CD4-positive, alpha-beta T cell treated with Interleukin-6 at 100 ng/mL for 8 hours (primary cell): ENCODE measurements at places on chromosomes 11 and 22.

- DNase-seq = no peak
Observed at GRCh38 chr11:11620173-11620920, 1.5 kb downstream of the GALNT18 start.

DNA sequence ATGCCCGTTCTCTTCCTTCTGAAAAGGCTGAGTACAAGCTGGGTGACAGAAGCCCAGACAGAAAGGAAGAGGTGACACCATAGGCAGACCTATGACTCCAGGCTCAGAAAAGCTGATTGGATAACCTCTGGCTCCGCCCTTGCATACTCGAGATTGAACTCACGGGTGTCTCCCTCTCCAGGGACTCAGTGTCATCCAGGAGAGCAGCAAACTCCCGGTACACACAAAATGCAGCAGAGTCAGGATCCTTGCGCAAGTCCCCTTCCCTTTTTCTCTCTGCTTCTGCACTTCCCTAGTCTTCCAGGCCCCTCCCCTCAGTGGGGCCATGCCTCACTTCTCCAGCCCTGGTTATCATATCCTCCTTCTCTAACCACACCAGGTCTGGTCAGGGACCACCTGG is 9.8 kb downstream of the SCN4B start:
- no peak for DNase-seq

DNA sequence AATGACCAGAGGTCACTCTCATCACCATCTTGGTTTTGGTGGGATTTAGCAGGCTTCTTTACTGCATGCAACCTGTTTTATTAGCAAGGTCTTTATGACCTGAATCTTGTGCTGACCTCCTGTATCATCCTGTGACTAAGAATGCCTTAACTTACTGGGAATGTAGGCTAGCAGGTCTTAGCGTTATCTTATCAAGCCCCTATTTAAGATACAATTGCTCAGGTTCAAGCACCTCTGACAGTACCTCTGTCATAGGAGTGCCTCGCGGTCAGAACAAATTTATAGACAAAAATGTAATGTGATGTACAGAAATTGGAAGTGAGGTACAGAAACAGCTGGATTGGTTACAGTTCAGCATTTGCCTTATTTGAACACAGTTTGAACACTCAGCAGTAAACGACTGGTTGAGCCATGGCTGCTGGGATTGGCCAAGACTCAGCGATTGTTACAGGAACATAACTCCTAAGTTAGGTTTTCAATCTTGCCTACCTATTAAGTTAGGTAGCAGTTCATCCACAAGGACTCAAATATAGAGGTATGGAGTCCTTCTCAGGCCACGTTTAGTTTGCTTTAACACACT is 16.1 kb upstream of the TMEM123 start:
- DNase-seq = no peak

- no peak for DNase-seq
Observed at GRCh38 chr11:104736502-104736901, 161.8 kb downstream of the CASP12 start.

DNA sequence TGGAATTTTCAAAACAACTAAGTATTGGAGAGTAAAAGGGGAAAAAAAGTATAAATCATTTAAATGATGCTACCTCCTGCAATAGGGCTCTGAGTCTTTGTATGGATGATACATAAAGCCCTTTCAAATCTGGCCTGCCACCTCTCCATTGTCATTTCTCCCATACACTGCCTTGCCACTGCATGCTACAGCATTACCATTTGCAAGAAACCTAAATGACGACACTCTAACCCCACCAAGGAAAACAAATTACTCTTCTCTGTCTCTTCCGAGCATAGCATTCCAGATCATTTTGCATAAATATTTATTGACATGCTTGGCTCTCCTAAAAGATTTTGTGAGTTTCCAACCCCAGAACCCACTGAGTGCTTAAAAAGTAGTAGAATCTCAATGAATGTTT is 34.5 kb upstream of the PRSS23 start:
- no peak for DNase-seq

DNA sequence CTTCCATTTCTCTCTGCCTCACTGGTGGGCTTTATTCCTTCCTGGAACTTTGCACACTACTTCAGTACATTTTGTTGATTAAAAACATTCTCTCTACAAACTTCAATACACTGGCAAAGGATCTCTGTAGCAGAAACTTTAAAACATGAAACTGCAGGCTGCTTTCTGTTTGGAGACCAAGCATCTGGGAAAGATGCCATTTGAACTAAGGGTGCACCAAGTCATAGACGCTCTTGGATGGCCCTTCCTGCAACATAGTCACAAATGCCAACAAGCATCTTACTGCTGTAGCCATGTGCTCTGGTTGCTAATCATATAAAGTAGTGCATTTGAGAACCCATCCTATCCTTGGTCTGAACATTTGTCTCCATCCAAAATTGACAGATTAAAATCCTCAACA is 56.4 kb downstream of the SNX19 start:
- DNase-seq = no peak
